CD4-positive, alpha-beta T cell treated with Interleukin-4 for 4 hours (primary cell): ENCODE measurements at places on chromosomes 16 and 17.

DNA sequence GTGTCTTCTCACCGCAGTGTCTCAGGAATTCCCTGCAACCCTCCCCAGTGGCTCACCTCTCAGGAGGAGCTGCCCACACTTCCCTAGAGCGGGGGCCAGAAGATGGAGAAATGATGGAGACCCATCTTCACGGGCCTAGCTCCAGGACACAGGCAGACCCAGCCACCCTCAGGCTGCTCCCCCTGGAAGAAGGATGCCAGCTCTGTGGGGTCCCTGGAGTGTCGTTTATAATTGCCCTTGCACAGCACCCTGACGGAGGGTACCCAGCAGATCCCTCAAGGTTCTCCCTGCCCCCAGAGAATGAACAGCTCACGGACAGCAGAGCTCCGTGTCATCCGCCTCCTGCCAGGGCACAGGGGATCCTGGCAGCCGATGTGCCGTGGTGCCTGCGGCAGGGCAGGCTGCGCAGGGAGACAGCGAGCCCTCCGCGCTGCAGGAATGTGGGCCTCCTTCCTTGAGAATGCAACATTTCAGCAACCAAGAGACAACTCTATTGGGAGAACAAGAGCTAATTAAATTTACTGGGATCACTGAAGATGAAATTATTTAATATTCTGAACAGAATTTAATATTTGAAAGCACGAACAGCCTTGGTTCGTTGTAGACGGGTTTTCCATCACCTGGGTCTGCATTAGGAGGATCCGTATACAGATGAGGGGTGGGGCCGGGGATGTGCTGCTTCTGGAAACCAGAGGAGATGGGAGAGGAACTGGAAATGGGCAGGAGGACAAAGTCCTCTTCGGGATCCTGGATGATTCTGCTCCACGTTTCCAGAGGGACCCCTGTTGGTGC, 21.0 kb upstream of the RBFOX3 start:
- no peak for DNase-seq

GRCh38 chr17:36578671-36579070, 13.0 kb upstream of the DHRS11 start:
- DNase-seq: no peak

DNA sequence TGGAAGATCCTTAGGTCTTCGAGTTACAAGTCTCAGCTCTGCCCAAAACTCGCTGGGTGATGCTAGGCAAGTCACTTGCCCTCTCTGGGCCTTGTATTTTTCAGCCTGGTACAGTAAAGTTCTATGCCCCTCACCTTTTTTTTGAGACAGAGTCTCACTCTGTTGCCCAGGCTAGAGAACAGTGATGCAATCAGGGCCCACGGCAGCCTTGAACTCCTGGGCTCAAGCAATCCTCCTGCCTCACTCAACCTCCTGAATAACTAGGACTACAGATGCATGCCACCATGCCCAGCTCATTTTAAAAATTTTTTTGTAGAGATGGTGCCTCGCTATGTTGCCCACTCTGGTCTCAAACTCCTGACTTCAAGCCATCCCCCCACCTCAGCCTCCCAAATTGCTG, 3.8 kb downstream of the MYH11 start:
- DNase-seq: no peak

GRCh38 chr16:58855291-58855863, 121.3 kb upstream of the GOT2 start:
- DNase-seq: no peak

GRCh38 chr17:67421869-67422273, 44.8 kb downstream of the PITPNC1 start:
- peak; percentile 93 for DNase-seq

DNA sequence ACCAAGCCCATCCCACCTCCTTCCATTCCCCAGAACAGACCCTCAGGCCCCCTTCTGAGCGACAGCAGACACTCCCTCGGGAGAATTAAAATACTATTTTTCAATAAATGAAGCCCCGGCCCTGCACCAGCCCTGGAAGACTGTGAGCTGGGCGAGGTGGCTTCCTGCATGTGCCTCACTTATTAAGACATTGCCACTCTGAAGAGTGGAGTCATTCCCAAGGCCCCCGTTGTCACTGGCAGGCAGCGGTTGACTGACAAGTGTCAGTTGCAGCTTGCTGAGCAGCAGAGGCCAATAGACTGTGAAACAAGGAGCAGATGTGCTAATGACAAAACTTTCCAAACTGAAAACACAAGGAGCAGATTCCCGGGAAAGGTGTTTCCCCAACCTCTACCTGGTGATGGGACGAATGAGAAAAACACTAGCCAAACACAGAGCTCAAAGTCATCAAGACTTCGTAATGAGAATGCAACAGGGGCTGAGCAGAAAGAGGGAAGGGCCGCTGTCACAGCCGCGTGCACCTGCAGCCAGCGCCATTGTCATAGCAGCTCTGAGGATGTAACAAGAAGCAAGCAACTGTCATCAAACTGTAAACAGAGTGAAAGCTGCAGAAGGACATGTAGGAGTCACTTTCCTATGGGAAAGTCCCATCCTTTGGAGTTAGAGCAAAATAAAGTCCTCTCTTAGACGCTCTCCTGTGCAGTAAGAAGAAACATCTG, 232.1 kb downstream of the C16orf78 start:
- DNase-seq: no peak

GRCh38 chr16:23452221-23452571, 793 bp downstream of the COG7 start:
- no peak for DNase-seq
